ENCODE measurements at places on chromosomes 5 and 9. TPM values are rescaled to one million over a fixed set of nuclear protein-coding genes. Genes with fewer than 3 reads are reported as not detected.

DNA sequence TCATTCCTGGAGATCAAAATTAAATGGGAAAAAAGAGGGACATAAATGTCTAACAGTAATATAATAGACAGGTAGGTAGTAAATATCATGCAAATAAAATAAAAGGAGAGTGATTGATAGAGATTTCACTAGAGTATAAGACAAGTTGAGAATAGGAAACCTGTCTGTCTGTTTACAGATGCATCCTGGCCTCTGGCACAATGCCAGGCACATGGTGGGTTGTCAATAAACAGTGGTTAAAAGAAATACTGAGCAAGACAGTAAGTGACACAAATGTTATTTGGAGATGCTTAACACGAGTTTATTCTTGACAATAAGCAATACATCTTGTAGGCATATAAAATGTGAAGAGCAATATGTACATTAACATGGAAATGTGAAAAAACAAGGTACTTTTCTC, 33.3 kb downstream of the RICTOR start:
- H3K4me1 ChIP-seq: peaks cover 12% of the 10 kb centered on the region
- H3K27ac ChIP-seq: no peak overlapping the region
- no peak overlapping the region for H3K4me3 ChIP-seq
- H3K36me3 ChIP-seq: no peaks in the 10 kb centered on the region

DNA sequence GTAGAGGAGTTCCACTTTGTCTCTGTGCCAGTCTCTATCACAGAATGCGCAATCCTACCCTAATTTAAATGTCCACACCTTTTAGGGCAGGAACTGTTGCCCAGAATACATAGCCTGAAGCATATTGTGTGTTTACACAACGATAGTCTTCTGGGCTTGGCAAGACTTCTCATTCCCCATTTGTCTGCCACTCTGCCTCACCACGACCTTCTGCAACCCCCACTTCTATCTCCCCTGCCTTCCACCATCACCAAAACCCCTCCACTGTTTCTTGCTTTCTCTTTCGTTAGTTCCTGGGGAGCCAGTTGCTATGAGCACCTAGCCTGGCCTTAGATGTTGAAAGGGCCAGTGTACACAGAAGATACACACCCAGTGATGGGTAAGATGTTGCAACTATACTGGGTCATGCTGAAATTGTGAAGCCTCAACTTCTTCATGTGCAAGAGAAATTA, 883 bp upstream of the RNF145 start:
- no peaks in the 10 kb centered on the region for H3K27me3 ChIP-seq
- peaks cover 53% of the 10 kb centered on the region for H3K4me1 ChIP-seq
- H3K27ac ChIP-seq: no peak overlapping the region
- DNase-seq: no peak
- no peak overlapping the region for H3K4me3 ChIP-seq

DNA sequence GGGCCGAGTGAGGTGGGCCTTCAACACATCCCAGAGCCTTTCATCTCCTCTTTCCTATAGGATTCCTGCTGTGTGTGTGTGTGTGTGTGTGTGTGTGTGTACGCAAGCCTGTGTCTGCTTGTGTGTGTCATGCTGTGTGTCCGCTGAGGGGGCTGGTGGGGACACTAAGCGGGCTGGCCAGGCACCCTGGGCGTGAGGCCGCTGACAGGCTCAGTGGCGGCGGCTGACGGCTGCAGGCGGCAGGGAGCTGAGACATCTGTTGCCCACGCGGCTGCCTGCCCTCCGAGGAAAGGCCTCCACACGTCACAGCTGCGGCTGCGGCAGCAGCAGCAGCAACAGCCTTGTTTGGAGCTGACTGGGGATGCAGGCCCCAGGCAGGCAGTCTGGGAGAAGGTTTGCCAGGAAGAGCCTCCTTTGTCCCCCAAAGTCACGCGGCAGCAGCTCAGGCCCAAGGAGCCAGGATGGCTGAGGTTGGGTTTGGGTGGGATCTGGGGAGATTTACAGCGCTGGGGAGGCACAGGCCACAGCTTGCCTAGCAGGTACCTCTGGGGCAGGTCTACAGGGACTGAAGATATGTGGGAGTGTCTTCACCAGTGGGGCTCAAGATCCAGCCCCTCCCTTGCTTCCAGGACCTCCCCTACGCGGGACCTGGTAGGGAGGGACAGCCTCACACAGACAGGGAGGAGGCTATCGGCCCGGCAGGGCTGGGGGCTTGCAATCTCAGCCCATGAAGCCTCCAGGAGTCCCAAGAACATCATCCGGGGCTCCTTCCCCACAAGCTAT, 1.8 kb downstream of the PDLIM4 start:
- H3K27ac ChIP-seq: no peak overlapping the region
- no peaks in the 10 kb centered on the region for H3K27me3 ChIP-seq
- H3K36me3 ChIP-seq: no peaks in the 10 kb centered on the region
- H3K4me1 ChIP-seq: peaks cover 53% of the 10 kb centered on the region

- no peak overlapping the region for H3K4me3 ChIP-seq
- H3K27ac ChIP-seq: no peak overlapping the region
- H3K36me3 ChIP-seq: no peaks in the 10 kb centered on the region
- H3K27me3 ChIP-seq: no peaks in the 10 kb centered on the region
- DNase-seq: no peak
Measured at GRCh38 chr5:87746891-87747377, 334.2 kb upstream of the CCNH start.

- no peak overlapping the region for H3K27ac ChIP-seq
- no peaks in the 10 kb centered on the region for H3K27me3 ChIP-seq
- no peak for DNase-seq
- H3K4me1 ChIP-seq: peaks cover 9% of the 10 kb centered on the region
- H3K4me3 ChIP-seq: no peak overlapping the region
Measured at GRCh38 chr5:56525113-56525512, 290.2 kb upstream of the MAP3K1 start.

- no peak for DNase-seq
- H3K27me3 ChIP-seq: no peaks in the 10 kb centered on the region
- no peak overlapping the region for H3K27ac ChIP-seq
- peaks cover 4% of the 10 kb centered on the region for H3K4me1 ChIP-seq
- H3K4me3 ChIP-seq: no peak overlapping the region
Measured at GRCh38 chr5:1526190-1526631, 2.5 kb upstream of the LPCAT1 start.

- H3K4me3 ChIP-seq: no peak overlapping the region
- no peak for DNase-seq
- H3K27ac ChIP-seq: no peak overlapping the region
- H3K36me3 ChIP-seq: no peaks in the 10 kb centered on the region
- no peaks in the 10 kb centered on the region for H3K4me1 ChIP-seq
Measured at GRCh38 chr5:165209101-165209727, 1703.8 kb downstream of the MAT2B start.

DNA sequence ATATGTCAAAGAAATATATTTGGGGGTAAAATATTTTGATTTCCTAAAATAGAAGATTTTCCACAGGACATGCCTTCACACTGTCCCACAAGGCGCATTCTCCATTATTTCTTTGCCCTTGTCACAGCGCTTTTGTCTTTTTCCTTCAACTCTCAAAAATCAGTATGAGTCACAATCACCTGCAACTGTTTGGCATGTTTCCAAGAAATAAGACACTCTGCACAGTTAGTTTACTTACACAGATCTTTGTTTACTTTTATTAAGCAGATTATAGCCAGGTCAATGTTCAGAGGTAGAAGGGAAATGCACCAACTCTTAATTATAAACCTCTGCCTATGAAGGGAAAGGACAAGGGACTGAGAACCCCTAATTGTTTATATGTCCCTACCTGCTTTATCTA, 9.5 kb downstream of the CEMIP2 start:
- H3K27ac ChIP-seq: no peak overlapping the region
- H3K4me3 ChIP-seq: no peak overlapping the region
- DNase-seq: no peak
- H3K4me1 ChIP-seq: peaks cover 15% of the 10 kb centered on the region

DNA sequence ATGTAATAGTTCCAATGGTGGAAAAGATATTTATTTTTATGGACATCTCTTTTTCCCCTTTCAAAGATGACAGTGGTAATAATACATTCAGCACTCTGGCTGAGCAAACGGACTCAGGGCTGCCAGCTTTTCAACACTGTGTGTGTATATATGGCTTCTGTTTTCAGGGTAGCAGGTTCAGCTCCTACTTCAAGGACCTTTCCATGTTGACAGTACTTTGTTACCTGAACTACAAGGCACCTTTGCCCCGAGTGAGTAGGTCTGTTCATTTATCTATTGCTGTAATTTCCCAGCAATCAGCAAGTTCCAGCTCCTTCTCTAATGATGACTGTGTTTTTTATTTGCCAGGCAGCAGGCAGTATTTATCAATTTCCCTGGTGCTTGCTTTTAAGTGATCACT, 387.4 kb upstream of the KIF2A start:
- H3K27ac ChIP-seq: no peak overlapping the region
- H3K27me3 ChIP-seq: peaks cover 18% of the 10 kb centered on the region
- no peak for DNase-seq
- no peak overlapping the region for H3K4me3 ChIP-seq
- H3K4me1 ChIP-seq: no peaks in the 10 kb centered on the region

GRCh38 chr5:82160948-82161347, 117.2 kb downstream of the RPS23 start:
- no peak overlapping the region for H3K4me3 ChIP-seq
- no peaks in the 10 kb centered on the region for H3K27me3 ChIP-seq
- no peak overlapping the region for H3K27ac ChIP-seq

- no peaks in the 10 kb centered on the region for H3K4me1 ChIP-seq
- no peak overlapping the region for H3K27ac ChIP-seq
Measured at GRCh38 chr5:91434348-91434747, 51.2 kb upstream of the ARRDC3 start.

GRCh38 chr5:142304013-142304701, 20.7 kb downstream of the SPRY4 start:
- H3K27ac ChIP-seq: no peak overlapping the region
- H3K36me3 ChIP-seq: no peaks in the 10 kb centered on the region
- DNase-seq: peak; percentile 37
- no peaks in the 10 kb centered on the region for H3K4me1 ChIP-seq

GRCh38 chr9:110615498-110615897, 36.0 kb upstream of the SVEP1 start:
- no peak overlapping the region for H3K4me3 ChIP-seq
- DNase-seq: no peak
- no peaks in the 10 kb centered on the region for H3K36me3 ChIP-seq
- no peaks in the 10 kb centered on the region for H3K4me1 ChIP-seq

GRCh38 chr5:76050134-76050533, 33.0 kb upstream of the SV2C start:
- no peaks in the 10 kb centered on the region for H3K36me3 ChIP-seq
- H3K4me1 ChIP-seq: no peaks in the 10 kb centered on the region
- no peak overlapping the region for H3K27ac ChIP-seq
- no peak for DNase-seq
- H3K4me3 ChIP-seq: no peak overlapping the region

- no peaks in the 10 kb centered on the region for H3K27me3 ChIP-seq
- no peaks in the 10 kb centered on the region for H3K4me1 ChIP-seq
- no peak overlapping the region for H3K27ac ChIP-seq
- H3K36me3 ChIP-seq: no peaks in the 10 kb centered on the region
- no peak for DNase-seq
- H3K4me3 ChIP-seq: no peak overlapping the region
Measured at GRCh38 chr9:83405759-83406158, 132.4 kb downstream of the FRMD3 start.

DNA sequence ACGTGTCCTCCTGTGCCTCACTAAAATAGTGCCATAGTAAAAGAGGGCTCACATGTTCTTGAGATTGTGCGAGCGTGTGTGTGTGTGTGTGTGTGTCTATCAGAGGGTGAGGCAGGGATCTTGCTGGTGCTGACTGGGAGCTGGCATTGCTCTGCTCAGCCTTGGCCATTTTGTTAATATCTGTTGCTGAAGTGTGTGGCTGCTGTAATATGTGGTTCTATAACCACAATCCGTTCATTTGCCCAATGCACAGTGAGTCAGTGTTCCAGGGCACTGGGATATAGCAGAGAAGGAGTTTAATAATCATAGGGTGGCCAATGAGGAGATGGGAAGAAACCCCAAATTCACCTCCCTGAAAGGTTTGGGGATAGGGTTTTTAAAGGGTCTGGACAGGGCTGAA, 61.3 kb downstream of the RASGRF2 start:
- H3K36me3 ChIP-seq: no peaks in the 10 kb centered on the region
- peaks cover 30% of the 10 kb centered on the region for H3K4me1 ChIP-seq
- no peak for DNase-seq
- H3K27ac ChIP-seq: no peak overlapping the region
- H3K4me3 ChIP-seq: no peak overlapping the region

Gene LCN15
- not detected for total RNA-seq

Gene GPX8
- 7.7 TPM for total RNA-seq

Gene ZFYVE16
- 52.6 TPM for total RNA-seq

Gene GABRG2
- not detected for total RNA-seq
